ENCODE measurements at places on chromosomes 1 and 21.

DNA sequence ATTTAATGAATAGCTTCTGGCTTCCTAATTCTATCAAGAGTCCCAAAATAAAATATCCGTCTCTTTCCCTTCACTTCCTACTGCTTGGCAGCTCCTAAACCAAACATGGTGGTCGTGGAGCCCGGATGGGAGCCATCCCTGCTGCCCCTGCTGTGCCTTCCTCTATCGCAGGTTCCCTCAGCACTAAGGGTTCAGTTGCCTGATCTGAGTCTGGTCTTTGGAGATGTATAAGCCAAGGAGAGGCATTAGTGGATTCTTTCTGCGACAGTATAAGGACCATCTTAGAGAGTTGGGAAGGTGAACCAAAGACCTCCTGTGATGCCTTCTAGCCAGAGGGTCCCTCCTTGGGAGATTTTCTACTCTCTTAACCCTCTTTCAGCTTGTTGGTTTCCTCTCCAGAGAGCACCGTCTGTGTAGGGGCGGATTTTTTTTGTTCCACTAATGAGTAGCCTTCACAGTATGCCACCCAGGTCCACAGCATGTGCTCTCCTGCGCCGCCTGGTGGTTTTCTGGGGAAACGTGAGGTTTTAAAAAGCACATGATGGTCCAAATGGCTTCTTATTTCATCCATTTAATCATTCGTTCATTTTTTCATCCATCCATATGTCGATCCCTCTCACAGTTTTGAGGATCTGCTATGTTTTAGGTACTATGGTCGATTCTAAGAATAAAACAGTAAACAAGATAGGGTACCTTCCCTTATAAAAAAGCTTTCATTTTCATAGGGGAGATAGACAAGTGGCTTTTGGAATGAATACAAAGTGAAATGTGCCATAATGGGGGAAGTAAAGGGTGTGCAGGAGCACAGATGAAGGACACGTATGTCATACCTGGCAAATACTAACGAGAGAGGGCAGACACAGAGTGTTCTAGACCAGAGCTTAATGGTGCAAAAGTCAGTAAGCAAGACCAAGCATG, 71.0 kb downstream of the NFASC start:
- DNase-seq = no peak

DNA sequence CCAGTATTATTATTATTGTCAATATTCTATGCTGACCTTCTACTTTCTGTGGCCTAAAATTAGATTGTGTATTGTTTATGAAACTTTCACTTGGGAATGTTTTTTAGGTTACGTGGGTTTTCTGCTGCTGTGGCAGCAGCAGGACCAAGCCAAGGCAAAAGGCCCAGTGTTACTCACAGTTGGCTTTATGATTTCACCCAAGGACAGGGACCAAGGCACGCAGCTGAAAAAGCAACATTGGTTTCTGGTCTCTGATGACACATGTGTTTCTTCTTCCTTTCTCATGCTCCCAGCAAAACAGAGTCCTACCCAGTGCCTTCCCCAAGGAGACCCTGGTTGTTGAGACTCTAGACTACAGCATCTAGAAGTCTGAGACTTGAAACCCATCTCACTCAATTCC, 413.7 kb downstream of the SETD4 start:
- peak; percentile 42 for DNase-seq

- DNase-seq = no peak
These were observed 43.3 kb downstream of the S1PR1 start for GRCh38 chr1:101280049-101280592.

GRCh38 chr1:165364568-165365133, 8.1 kb upstream of the LMX1A start:
- no peak for DNase-seq

DNA sequence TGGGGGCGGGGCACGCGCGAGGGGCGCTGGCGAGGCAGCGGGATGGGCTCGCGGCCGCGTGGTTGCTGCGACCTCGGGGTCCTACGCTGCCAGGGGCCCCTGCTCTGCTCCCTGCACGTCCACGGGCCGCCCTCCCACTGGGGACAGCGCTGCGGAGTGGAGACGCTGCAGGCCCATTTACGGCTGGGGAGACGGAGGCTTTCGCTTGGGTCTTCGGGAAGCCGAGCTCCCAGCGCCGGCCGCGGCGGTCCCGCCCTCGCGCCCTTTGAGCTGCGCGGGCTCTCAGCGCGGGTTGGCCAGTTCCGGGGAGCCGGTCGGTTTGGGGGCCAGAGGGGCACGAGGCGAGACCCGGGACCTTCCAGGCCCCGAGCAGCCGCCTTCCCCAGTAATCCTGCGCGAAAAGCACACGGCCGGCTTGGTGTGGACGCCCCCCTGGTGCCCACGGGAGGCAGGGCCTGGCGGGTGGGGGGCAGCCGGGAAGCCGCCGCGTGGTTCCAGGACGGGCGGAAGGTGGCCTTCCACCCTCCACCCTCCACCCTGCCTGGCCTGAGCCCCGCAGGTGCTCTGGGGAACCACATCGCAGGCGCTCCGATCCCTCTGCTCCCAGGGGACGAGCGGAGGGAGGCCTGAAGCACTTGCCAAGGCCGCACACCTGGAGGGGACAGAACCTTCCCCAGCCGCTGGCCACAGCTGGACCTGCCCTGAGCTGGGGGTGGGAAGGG, 570 bp upstream of the PEX10 start:
- DNase-seq = peak; percentile 94

GRCh38 chr1:231144416-231145193, 17.3 kb upstream of the TRIM67 start:
- no peak for DNase-seq

- peak; percentile 96 for DNase-seq
These were observed 39.1 kb upstream of the NFIA start for GRCh38 chr1:61043010-61043820.

GRCh38 chr1:2272686-2273400, 44.7 kb downstream of the SKI start:
- DNase-seq = no peak

- no peak for DNase-seq
These were observed 16.4 kb upstream of the CPT2 start for GRCh38 chr1:53180226-53180625.

DNA sequence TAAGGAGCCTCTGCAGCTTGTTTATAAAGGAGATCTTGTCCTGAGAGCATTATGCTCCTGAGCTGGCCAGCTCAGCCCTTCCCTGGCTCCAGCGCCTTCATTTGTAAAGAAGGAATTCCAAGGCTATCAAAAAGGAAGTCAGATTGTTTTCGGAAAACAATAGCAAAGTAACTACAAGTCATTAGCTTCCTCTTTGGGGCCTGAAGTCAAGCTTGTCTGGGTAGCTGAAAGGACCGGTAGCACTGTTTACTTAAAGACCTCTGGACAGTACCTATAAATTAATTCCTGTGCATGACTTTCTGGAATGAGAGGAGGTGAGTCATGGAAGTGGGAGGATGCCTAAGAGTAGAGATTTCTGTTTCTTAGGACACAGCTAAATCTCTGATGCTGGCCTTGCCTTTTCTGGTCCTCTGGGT, 20.7 kb upstream of the GJA5 start:
- no peak for DNase-seq

DNA sequence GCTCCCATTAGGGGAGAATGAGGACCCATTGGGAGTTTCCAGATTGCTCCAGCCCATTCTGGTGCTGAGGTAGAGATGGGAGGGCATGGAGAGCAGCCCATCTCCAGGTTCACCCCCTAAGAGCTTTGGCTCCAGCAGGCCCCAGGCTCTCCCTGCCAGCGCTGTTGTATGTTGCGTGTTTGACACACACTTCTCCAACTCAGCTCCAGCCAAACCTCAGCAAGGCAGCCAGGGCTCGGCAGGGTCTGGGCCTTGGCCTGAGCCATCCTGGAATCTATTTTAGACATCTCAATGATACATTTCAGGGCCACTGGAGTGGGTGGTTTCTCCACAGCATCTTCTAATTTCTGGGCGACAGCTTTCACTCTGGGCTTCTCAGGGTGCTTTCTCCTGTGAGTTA, 117.0 kb downstream of the NAV1 start:
- no peak for DNase-seq

- no peak for DNase-seq
These were observed 576.2 kb downstream of the NEGR1 start for GRCh38 chr1:71706029-71706671.

- DNase-seq = no peak
These were observed 6.9 kb downstream of the EBNA1BP2 start for GRCh38 chr1:43165162-43165561.
